ENCODE measurements at places on chromosomes 3 and 15.

DNA sequence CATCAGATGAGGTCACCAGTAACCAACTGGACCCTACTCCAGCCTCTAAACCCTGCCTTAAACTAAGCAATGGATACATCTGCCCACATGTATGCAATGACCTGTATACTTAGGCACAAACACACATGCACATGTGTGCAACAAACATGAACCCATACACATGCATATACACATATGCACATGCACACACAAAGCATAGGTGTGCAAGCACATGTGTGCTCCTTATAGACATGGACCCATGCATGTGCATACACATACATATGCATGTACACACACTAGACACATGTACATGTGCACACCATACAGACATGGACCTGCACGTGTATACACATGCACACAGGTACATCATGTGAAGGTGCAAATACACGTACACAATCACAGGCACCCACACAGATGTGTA is 8.6 kb upstream of the TRH start:
- no peak for DNase-seq

DNA sequence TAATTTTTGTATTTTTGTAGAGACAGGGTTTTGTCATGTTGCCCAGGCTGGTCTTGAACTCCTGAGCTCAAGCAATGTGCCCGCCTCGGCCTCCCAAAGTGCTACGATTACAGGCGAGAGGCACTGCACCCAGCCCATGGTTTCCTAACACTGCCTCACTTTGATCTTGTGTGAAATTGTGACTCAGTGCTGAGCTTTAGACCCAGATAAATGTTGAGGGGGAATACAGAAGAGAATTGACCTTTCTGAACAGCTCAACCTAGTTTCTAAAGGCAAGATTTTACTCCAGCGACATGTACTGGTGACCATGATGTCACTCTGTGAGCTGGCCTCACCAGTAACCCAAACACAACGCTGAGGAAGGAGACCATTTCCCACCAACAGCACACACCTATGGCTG is 73.5 kb downstream of the ATP1B3 start:
- DNase-seq: no peak

GRCh38 chr3:23996095-23996524 is 51.0 kb downstream of the NR1D2 start:
- no peak for DNase-seq

- no peak for DNase-seq
These were observed 154.0 kb upstream of the GOLGA6L4 start for GRCh38 chr15:84081391-84082168.

GRCh38 chr3:31634476-31634875 is 101.8 kb downstream of the STT3B start:
- DNase-seq: no peak

- no peak for DNase-seq
These were observed 65.3 kb downstream of the IGF1R start for GRCh38 chr15:98713585-98714001.

DNA sequence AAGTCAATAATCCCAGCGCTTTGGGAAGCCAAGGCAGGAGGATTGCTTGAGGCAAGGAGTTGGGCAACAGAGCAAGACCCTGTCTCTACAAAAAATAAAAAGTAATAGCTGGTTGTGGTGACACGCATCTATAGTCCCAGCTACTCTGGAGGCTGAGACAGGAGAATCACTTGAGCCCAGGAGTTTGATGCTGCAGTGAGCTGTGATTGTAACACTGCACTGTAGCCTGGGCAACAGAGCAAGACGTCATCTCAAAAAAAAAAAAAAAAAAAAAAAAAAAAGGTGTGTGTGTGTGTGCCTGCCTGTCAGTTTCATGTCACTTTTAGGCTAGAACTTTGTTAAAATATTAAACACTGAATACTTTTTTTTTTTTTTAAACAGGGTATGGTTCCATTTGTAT is 28.4 kb downstream of the DNAJC19 start:
- no peak for DNase-seq

GRCh38 chr3:168824107-168824506 is 728.4 kb upstream of the GOLIM4 start:
- no peak for DNase-seq

DNA sequence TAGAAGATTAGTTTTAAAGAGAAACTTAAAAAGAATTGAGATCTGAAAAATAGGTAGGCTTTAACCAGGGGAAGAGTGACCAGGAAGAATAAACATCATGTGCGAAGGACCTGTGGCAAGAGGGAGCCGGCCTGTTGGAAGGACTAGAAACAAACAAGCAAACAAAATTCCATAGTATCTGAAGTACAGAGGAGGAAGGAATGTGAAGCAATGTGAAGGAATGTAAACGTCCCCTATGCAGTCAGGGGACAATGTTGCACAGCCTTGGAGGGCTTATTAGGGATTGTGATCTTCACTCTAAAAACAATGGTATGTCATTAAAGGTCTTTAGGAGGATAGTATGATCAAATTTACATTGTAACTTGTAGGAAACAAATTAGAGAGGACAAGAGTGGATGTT is 84.4 kb upstream of the PLCL2 start:
- no peak for DNase-seq

DNA sequence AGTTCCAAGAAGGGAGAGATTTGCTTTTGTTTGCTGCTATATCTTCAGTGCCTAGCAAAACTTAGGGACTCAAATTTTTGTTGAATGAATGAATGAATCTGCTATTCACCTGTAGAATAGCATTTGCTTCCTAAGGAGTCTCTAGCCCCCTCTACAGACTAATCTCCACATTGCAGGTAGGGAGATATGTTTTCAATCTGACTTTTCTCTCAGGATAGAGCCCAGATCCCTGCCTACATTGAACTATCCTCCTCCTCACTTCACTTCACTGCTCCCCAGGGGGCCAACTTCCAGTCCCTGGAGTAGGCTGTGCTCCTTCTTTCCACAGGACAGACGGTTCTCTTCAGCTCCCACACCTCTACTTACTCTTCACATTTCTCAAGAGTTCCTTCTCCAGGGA is 81.9 kb upstream of the PTX3 start:
- no peak for DNase-seq

DNA sequence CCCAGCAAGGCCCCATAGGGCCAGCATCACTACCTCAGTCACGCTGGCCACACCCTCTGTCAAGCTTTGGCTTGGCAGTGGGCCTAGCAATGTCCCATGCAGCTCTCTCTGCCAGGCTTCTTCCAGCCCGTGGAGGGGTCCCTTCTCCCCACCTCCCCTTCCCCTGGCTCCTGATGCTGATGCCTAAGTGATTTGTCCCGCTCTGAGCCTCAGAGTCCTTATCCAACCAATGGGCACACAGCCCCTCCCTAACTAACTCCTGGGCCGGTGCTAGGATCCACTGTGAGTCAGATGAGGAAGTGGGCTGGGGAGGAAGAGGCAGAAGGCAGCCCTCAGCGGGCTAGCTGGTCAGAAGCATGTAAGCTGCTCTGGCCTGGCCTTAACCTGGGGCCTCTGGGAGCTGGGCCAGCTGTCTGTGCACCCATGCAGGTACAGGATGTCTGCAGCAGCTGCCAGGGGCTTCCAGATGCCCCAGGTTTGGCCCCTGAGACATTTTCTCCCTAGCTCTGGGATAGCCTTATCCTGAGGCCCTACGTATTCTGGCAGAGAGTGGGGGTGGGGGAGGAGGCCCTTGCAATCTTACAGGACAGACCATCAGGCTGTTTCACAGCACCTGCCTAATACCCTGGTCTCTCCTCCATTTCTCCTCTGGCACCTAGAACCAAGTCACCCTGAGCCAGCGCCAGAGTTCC is 740 bp upstream of the ZBTB47 start:
- peak; percentile 31 for DNase-seq
